Stimulated activated CD4-positive, alpha-beta T cell treated with anti-CD3 and anti-CD28 coated beads, Interleukin-1b, Interleukin-23, amount 100 ng/mL, for 4 hours (primary cell): ENCODE measurements at places on chromosomes 12 and 14.
A peak's percentile ranks its signal among the peaks of the same experiment; 100 is the strongest.

GRCh38 chr12:76123259-76124212 is 39.1 kb upstream of the NAP1L1 start:
- DNase-seq, result no peak

- DNase-seq, result no peak
These were observed 91.3 kb downstream of the PRKD1 start for GRCh38 chr14:29836395-29836794.

DNA sequence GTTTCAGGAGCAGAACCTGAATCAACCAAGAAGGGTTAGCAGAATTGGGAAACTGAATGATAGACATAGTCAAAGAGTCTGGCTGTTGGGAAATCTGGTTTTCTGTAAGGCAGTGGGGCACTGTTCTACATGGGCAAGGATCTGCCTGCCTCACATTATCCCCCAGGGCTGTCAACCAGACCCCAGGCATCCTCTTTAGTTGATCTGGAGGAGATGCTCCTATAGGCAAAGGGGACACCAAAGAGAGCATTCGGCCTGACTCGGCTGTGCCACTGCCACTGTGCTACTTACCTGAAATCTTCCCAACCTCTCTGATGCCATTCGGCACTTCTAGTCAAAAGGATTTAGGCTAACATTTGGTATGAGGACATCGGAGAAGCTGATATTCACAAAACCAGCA is 4.1 kb downstream of the ISCU start:
- DNase-seq, result no peak

DNA sequence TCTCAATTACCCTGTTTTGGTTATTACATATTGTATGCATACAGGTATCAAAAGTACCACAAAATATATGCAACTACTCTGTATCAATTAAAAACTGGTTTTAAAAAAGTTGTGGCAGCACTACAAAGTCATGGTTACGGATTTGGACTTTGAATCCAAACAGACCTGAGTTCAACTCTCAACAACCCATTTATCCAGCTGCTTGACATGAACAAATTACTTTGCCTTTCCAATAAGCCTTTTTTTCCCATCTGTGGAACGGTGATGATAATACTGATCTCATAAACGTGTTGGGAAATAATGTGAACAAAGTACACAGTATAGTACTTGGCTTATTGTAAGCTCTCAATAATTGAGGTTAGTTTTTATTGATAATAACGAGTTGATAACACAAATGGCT is 85.0 kb downstream of the MNAT1 start:
- DNase-seq, result no peak

DNA sequence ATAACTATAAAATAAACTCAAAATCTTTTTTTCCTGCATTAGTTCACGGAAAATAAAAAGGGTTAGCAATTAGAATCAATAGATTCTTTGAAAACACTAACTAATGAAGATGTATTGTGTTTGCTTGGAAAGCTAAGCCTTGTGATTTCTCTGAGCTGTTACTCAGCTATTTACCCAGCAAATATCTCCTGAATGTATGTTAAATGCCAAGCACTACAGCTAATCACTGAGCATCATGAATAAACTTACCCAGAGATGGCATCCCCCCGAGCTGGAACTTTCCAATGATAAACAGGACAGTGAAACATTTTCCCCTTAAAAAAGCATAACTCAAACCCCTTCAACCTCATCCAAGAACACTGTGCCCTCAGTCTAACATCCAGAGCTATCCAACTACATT is 71.2 kb downstream of the SLC2A13 start:
- DNase-seq, result no peak

GRCh38 chr12:16228067-16228466 is 49.4 kb downstream of the SLC15A5 start:
- no peak for DNase-seq

DNA sequence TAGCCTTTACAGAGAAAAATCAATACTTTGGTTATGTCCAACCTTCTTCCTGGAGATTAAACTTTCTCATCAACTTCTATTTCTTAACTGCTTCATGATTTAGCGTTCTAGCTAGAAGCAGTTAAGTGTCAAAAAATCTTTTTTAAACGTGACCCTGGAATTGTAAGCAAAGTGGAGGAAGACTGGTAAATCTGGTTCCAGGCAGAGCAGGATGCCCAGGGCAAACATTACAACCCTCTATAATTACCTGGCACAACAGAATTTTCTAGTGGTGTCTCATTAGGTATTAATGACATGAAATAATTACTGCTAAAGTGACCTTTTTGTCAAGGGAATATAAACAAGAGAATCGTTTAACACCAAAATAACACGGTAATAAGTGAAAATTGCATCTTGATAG is 320.8 kb downstream of the MED13L start:
- no peak for DNase-seq

DNA sequence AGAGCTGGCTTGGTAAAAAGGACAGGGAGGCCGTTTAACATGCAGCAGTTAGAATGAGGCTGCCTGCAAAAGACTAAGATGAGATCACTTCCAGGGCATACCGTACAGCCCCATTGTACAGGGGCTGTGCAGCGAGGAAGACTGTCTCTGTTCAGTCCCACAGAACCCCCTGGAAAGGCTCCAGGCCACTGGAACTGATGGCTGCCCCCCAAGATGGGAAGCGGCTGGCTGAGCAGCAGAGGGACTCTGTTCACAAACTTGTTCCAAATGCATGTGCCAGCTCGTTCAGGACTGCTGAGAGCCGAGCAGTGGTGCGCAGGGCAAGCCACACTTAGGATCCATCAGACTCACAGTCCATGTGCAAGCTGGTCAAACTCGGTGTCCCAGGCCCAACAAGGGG is 82.9 kb downstream of the CHGA start:
- DNase-seq, result no peak

DNA sequence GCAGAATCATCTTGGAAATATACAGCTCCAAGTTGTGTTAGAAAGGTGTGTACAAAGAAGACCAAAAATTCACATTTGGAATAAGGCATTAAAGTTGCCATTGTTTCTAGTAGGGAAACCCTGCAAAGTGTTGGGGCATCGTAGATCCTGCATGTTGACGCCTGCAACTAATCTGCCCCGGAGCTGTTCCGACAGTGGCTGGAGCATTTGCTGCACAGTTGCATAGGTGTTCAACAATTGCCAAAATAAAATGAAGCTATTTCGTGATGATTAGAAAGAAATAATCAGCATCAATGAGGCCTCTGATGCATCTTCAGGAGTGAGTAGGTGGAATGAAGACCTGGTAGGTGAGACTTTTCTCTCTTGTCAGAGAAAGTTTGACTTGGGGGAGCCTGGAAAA is 47.3 kb downstream of the DAD1 start:
- DNase-seq, result no peak

DNA sequence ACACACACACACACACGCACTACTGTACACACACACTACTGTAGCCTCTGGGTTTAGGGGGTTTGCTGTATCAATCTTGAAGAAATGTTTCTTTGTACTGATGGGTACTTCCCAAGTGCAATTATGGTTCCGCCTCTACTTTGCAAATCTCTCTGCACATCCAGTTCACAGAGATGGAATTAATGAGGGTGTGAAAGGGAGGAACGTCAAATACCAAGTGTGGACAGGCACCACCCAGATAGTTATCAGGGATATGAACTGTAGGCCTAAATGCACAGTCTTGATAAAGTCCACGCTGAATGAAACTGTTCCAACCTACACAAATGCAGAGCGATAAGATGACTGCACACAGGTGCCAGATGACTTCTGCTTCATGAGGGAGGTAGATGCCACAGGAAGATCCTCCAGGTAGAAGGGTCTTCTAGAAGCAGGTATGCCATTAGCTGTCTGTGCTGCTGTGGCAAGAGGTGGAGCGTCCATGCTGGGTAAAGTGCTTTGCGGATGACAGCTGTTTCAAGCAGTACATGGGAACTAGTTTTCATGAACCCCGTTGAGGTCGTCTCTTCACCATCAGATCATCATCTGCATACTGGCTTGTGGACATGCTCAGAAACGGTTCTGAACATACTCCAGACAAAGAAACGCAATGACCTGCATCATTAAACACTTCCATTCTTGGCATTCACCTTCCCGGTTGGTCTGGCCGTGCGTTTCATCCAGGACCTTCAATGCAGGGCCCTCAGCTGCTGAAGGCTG is 314.3 kb upstream of the RTL1 start:
- DNase-seq, result no peak

GRCh38 chr14:62168564-62169155 is 406.4 kb downstream of the SNAPC1 start:
- no peak for DNase-seq

GRCh38 chr12:53425515-53426150 is 2.0 kb downstream of the AMHR2 start:
- no peak for DNase-seq

GRCh38 chr14:51302295-51303030 is 62.4 kb downstream of the TMX1 start:
- no peak for DNase-seq

GRCh38 chr12:5964913-5965900 is 20.1 kb upstream of the ANO2 start:
- DNase-seq, result no peak

GRCh38 chr12:96034621-96035282 is 635 bp downstream of the LTA4H start:
- DNase-seq, result peak; percentile 10

GRCh38 chr12:14756334-14757143 is 46.7 kb downstream of the WBP11 start:
- DNase-seq, result no peak

DNA sequence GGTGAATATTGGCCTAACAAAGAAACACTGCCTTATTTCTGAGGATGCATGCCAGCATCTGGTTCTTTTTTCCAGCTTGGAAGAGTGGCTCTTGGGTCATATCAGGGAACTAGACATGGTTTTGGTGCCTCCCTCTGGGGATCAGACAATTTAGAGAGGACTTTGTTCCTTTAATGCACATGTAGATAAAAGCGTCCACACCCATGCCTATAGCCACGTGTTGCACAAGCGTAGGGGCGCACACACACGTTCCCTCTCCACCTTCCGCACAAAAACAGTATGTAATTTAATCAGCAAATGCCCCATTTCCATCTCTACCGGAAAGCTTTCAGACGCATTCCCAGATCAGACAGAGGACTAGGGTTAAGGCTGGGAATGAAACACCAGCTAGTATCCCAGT is 61.7 kb upstream of the RIC8B start:
- DNase-seq, result no peak

- DNase-seq, result no peak
These were observed 17.4 kb downstream of the FOXN3 start for GRCh38 chr14:89399594-89400068.

GRCh38 chr12:103012884-103013283 is 55.4 kb downstream of the ASCL1 start:
- DNase-seq, result no peak

DNA sequence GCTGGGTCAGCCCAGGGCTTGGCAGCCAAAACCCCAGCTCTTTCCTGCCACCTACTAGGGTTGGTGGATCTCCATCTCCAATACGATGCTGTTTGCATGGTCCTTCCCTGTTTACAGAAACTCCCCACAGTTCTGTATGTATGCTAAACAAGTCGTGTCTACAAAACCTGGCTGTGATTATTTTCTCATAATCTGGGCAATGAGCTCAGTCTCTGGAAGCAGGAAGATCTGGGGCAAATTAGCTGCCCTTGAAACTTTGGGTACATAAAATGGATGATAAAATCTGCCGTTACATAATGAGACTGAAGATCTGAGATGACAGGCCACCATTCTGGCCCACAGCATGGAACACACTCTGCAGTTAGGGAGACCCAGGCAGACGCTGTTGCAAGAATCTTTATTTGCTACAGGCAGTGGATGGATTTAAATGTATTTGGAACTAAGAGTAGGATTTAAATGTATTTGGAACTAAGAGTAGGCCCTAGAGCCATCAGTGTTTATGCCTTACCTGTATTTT is 31.7 kb downstream of the ACADS start:
- no peak for DNase-seq

DNA sequence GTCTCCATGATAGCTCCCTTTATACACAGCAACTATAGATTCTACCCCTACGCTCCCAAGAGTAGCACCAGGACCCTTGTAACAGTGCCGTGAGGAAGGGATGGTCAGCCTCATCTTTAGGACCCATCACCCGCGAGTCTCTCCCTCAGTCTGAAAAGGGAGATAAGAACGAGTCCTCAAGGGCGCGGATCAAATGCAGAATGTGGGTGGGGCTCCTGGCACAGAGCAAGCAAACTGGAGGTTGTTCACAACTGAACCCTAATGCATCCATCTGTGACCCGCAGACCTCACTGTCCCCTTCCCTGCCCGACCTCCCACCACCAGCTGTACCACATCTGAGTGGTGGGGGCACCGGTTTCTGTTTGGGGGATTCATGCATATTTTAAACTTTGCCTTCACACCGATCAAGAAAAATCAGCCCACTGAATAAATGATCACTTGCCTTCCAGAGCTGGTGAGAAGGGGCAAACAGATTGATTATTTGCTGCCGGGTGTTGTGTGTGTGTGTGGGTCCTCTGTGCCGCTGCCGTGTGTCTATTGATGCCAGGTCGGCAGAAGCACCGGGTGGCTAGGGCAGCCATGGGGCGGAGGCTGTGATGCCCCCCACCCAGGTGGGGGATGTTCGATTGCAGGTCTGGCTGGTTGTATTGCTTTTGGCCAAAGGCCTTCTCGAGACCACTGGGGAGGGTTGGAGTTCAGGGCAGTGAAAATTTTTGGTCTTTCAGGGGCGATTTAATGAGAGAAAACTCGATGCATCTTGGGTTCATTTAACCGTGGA is 35.7 kb upstream of the BEGAIN start:
- DNase-seq, result no peak

DNA sequence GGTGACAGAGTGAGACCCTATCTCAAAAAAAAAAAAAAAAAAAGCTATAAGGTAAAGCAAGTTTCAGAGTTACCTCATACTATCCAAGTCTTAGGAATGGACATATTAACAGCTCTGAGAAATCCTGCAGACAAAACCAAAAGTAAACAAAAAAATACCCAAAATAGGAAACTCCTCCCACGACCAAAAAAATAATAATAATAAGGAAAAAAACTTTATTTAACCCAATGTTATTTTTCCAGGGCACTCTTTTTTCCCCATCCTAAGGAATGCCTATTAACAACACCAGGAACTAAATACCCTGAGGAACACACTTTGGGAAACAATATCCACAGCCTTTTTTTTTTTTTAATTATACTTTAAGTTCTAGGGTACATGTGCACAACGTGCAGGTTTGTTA is 135.5 kb upstream of the CCND2 start:
- no peak for DNase-seq

DNA sequence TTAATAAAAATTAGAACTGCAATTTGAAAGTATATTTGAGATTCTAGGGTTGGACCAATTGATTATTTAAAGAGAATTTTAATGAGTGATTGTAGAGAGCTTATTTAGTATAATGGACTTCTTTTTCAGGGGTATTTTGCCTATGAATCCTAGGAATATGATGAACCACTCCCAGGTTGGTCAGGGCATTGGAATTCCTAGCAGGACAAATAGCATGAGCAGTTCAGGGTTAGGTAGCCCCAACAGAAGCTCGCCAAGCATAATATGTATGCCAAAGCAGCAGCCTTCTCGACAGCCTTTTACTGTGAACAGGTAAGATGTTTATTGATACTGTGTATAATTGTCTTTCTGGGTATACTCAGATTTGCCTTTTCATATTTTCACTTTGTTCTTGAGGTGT is 35.9 kb upstream of the KCNMB4 start:
- DNase-seq, result no peak
